Caki2 (cell line): ENCODE measurements at places on chromosomes 5 and 9.
A peak's percentile ranks its signal among the peaks of the same experiment; 100 is the strongest.

DNA sequence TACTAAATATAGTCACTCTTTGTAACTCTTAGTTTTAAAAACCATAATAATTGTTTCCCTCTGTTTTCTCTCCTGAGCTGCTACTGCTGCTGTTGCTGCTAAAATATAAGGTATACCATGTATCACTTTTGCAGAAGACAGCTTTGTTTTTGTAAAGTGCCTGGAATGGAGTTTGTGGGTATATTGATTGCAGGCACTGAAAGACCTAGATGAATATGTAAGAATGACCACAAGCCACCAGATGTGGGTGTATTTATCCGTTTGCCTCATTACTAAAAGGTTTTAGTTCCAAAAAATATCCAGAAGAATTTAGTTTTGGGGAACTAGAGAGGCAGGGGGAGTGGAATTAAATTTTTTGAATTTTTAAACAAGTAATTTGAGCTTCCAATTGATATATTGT lies 151.1 kb upstream of the CDKN2B start:
- DNase-seq: no peak

GRCh38 chr5:59179704-59180103 lies 596.8 kb downstream of the RAB3C start:
- no peak for DNase-seq

DNA sequence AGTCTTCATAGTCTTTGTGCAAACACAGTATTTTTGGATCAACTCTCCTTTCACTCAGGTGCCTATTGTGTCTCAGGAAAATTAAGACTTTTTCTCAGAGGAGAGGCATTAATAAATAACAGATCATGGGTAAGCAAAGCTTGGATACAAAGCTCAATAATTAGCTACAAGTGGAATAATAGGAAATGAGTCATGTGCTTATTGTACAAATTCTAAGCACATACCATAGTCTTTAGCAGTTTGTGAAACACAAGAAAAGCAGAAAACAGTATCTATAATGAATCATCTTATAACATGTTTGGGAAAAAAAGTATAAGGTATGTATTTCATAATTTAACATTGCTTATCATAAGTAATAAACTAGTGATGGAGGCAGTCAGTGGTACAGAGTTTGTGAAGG lies 477.0 kb downstream of the CDH10 start:
- peak; percentile 41 for DNase-seq

DNA sequence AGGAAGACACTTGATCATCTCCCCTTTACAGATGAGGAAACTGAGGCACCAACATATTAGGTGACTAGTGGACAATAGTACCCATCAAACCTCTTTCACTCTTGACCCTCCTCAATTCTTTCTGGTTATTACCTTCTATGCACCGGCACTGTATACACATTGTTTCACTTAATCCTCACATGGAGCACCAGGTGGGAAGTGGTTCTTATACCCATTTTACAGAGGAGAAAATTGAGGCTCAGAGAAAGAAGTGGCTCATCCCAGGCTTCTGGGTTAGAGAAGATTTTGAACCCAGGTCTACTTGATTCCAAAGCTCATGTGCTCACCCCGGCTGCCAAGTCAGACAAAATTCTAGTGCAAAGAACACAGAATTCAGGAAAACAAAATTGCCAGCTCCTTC lies 17.4 kb upstream of the DENND1A start:
- no peak for DNase-seq

GRCh38 chr9:95801797-95802196 lies 73.7 kb upstream of the ERCC6L2 start:
- no peak for DNase-seq

DNA sequence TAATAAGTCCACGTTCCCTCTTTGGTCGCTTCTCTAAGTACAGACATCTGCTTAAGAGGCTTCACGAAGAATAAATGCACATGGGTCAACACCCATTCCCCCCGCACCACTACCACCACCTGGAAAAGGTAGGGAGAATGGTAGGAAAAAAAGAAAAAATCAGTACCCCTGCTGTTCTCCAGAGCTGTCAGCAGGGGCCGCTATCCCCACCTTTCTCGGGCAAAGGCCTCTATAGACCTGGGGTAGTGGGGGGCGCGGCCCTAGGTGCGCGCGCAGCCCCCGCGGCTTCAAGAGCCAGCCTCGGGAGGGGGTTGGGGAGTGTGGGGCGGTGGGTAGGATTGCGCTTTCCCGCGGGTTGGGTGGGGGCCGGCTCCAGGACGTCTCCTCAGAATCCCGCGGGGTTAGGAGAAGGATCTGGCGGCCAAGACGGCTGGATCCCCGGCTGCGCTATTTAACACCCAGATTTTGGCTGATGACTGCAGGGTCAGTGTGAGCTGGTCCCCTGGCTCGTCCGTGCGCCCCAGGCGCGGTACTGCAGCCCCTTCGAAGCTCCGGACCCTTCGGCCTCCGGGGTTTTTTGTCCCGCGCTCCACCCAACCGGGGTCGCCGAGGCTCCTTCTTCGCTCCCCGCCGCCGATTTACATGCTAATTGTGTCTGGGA lies 1.6 kb upstream of the SEMA6A start:
- DNase-seq: peak; percentile 40

- DNase-seq: no peak
Observed at GRCh38 chr5:13325765-13326164, 618.7 kb downstream of the DNAH5 start.

GRCh38 chr5:132103332-132103951 lies 29.9 kb downstream of the CSF2 start:
- peak; percentile 80 for DNase-seq

- no peak for DNase-seq
Observed at GRCh38 chr5:55691265-55692105, 20.6 kb downstream of the SLC38A9 start.

GRCh38 chr5:59525957-59526356 lies 367.6 kb downstream of the PDE4D start:
- DNase-seq: peak; percentile 65

DNA sequence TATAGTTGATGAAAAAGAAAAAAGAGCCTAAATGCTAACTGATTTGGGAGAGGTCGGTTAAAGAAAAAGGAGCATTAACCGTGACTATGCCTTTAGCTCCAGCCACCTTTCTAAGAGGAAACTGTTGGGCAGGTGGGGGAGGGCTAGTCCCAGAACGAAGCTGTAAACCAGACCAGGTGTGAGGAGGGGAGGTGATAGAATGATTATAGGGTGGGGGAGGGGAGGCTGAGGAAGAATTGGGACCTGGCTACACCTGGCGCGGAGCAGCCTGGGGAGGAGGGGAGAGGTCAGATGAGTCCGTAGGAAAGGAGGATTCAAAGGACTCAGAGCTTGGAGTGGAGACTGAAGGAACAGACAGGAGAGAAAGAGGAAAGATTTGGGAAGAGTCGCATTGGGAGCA lies 73.4 kb downstream of the PHAX start:
- no peak for DNase-seq

GRCh38 chr5:554284-554988 lies 30.2 kb upstream of the SLC9A3 start:
- no peak for DNase-seq

DNA sequence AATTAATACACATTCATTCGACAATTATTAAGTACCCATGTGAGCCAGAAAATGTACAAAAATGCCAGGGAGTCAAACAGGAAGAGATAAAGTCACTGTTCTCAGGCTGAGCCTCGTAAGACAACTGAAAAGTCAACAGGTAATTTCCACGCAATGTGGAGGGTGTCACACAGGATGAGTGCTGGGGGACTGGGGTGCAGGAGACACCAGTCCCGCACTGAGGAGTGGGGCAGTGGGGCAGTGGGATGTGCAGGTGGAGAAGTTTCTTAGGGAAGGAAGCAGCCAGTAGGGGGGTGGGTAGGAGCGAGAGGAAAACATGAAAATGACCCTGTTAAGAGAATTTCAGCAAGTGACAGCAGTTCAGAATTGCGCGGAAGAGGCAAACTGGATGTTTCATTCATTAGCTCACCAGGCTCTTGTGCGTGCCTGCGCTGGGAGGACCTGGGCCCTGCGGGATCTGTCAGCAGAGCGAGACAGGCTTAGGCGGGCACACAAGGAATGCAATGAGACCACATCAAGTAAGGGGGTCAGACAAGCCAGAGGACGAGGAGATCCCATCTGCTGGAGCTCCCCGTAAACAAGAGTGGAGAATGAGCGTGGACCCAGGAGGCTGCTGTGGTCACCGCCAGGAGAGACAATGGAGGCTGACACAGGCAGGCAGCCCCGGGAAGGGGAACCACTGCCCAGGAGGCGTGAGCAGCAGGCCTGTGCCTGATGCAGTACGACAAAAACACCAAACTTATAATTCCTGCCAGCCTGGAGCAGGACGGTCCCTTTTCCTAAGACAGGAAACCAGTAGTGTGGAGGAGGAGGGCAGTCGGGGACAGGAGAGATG lies 21.0 kb downstream of the CAMSAP1 start:
- no peak for DNase-seq

DNA sequence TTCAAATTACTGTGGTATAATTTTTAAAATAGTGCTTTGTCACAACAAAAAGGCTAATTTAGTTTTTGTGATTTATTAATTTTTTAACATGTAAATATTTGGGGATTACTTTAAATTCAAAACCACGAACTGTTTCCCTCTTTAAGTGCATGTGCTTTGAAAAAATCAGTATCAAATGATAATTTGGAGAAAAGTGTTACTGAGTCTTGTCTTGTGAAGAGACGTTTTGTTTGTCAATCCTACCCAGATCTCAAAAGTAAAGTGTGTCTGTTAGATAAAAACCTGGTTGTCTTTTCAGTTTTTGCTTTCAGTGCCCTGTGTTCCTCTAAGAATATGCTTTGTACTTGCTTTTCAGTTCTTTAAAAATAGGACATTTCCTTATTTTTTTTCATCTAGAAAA lies 7.7 kb downstream of the ZSWIM6 start:
- DNase-seq: no peak

GRCh38 chr5:155728146-155728856 lies 598.7 kb upstream of the SGCD start:
- no peak for DNase-seq

DNA sequence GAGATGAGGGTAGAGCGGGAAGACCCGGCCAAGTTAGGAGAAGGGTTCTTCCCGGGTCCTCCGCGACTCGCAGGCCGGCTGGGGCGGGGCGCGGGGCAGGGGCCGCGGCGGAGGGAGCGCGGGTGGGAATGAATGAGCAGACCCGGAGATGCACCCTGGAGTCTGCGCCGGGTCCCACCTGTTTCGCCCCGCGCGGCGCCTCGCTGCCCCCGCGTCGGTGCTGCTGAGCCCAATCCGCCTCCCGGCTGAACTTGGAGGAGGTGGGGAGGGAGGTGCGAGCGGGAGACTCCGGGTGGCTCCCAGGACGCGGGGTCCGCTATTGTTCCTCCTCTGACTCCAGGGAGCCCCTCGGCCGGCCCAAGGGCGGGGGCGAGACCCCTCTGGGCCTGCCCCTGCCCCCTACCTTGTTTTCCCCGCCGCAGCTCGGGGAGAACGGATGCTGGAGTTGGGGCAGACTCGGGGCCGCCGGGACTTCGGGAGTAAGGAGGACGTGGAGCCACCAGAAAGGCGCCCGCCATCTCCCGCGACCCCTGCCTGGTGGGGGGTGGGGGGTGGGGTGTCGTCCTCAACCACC lies 659 bp downstream of the RAI14 start:
- DNase-seq: no peak

- DNase-seq: no peak
Observed at GRCh38 chr5:114055318-114056184, 306.3 kb upstream of the KCNN2 start.

GRCh38 chr9:34205102-34205501 lies 26.3 kb downstream of the UBAP1 start:
- no peak for DNase-seq

GRCh38 chr5:66415208-66415607 lies 181.0 kb upstream of the MAST4 start:
- DNase-seq: no peak

GRCh38 chr5:96177303-96177869 lies 215.7 kb upstream of the ELL2 start:
- DNase-seq: no peak

DNA sequence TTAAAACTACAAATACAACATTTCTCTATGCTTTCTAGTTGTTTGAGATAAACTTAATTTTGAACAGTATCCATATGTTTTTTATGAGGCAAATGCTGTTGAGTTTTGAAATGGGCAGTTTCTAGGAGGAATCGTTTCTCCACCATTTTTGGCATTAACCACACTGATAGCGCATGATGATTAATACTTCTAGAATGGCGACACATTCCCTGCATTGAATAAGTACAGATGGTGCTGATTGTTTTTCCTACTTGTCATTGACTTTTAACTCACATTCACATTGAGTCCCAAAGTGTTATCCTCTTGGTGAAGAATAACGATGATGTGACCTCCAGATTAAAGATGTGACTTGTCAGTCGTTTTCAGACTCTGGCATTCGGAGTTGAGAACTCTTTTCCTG lies 6.5 kb upstream of the CCDC192 start:
- DNase-seq: peak; percentile 29

DNA sequence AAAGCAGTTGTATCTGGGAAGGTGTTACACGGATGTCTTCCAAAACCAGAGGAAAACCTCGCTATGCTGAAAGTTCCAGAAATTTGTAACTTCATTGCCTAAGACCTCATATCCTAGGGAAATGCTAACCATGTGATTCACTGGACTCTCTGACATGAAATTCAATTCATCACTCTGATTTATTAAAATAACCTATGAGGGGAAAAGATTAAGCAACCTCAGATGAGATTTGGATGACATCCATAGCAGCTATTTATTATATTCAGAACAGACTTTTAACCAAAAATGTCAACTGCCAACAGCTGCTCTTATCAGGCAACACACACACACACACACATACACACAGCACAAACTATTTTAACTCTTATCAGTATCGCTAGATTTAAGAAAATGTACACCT lies 1006.4 kb upstream of the CTNND2 start:
- DNase-seq: no peak

DNA sequence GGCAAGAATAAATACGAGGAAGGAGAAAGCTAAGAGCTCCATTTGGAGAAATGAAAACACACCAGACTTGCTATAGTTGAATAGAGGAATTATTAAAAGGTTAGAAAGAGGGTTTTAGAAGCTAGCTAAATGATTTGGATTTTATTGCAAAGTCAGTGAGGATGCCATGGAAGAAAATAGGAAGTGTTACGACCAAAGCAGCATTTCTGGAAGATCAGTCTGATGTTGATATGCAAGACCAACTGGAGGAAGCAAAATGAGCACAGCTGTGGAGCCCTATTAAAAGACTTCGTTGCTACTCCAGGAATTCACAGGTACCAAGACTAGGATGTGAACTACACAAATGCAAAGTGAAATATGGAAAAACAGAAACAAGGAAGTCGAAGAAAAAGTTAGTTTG lies 2.1 kb downstream of the DHX29 start:
- DNase-seq: no peak

DNA sequence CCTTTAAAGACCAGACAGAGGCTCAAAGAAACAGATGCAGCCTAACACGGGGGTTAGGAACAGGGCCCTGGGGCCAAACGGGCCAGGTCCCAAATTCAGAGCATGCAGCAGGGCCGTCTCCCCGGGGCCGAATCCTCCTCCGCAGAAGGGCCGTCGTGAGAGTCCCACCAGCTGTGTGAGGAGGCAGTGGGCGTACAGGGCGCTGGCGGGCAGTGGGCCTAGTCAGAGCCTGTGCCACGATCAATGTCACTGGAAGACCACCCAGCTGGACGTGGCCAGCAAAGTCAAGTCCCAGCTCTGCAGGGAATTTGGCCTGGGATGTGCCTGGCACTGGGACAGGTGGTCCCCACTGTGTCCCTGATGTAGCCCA lies 15.8 kb upstream of the FCN2 start:
- no peak for DNase-seq
